M059J (cell line): ENCODE measurements at places on chromosomes 2 and 18. TPM values are rescaled to one million over a fixed set of nuclear protein-coding genes. Genes with fewer than 3 reads are reported as not detected.
A peak's percentile ranks its signal among the peaks of the same experiment; 100 is the strongest.

The SDC1 gene
- total RNA-seq: 83.3 and 127 TPM in 2 replicates

The KYNU gene
- total RNA-seq: 11.3 and 14.5 TPM in 2 replicates

The C2orf78 gene
- total RNA-seq: not detected in 2 replicates

The SLC9A4 gene
- total RNA-seq: not detected in 2 replicates

The VWC2L gene
- 0.02 TPM in 1 of 2 replicates, not detected in the other for total RNA-seq

The CENPA gene
- 22.0 and 33.3 TPM in 2 replicates for total RNA-seq

The ACVR1C gene
- total RNA-seq: 0.10 TPM in 1 of 2 replicates, not detected in the other

GRCh38 chr18:34773961-34774766 lies 64.1 kb downstream of the DTNA start:
- peak; percentile 63 for DNase-seq

- peak; percentile 75 for DNase-seq
These were observed 93.1 kb downstream of the CABLES1 start for GRCh38 chr18:23228102-23229061.

DNA sequence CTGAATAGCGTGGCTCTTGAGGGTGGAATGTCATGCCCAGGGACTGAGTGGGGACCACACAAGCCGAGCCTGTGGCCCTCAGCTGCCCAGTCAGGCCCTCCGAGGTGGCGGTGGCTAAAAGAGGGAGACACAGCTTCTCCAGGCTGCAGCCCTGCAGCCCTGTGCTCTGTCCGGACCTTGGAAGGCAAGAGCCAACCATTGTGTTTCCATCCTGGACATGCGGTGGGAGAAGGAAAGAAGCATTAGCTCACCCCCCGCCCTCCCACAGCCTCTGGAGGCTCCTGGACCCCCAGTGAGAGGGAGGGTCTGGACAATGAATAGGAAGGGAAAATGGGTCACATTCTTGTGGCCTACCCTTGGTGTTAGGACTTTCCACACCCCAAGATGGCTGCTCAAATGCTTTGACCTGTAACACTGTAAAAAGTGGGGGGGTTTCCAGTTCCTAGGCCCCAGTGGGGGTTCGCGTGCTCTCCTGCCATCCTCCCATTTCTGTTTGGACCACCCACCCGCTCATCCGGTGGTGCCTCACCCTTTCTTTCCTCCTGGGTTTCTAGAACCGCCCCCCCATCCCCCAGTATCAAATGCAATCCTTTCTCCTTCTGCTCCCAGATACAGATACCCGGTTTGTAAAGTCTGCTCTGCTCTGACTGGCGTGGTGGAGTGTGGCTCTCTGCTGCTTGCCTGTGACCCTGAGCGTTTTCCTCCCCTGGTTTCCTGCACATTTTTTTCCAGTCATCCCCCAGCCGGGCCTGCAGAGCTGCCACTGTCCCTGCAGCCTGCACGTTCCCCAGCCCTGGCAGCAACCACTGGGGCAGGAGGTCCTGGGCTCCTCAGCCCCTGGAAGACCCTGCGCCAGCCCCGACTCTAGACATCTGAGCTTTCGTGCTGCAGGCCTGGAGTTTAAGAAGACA lies 36.3 kb upstream of the SMAD7 start:
- DNase-seq: no peak

DNA sequence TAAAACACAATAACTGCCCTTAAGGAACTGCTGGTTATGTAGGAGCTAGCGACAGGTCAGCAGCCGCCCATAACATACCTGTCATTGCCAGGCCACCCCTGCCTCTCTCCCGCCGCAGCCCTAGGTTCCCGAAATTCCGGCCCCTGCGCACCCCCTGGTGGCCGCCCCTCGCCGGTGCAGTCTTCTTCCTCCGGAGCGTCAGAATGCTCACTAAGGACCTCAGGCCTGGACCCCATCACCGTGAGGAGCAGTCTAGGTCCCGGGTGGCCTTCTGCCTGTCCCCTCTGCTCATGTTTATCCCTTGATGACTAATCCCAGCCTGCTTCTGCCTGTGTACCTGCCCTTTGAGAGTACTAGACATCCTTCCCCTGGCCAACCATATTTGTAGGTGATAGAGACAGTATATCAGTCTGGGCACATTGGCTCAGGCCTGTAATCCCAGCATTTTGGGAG lies 115.7 kb upstream of the SLC1A4 start:
- peak; percentile 48 for DNase-seq

- no peak for DNase-seq
These were observed 13.4 kb downstream of the UBXN2A start for GRCh38 chr2:23953625-23954024.

DNA sequence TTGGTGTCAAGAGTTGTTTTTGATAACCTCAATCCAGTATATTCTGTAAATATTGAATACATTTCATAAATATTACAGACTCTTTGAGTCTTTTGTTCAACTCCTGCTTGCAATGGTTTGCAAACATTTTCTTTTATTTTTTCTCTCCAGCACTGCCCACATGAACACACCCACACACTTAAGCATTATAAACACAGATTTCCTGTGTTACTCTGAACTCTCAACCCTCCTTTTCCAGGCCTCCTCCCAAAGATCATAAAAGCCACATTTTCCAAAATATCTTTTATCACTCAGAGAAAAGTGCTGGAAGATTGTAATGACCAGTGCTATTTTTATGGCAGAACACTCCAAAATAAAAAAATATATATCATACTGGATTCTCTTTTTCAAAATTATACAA lies 20.5 kb downstream of the ARHGAP25 start:
- no peak for DNase-seq

DNA sequence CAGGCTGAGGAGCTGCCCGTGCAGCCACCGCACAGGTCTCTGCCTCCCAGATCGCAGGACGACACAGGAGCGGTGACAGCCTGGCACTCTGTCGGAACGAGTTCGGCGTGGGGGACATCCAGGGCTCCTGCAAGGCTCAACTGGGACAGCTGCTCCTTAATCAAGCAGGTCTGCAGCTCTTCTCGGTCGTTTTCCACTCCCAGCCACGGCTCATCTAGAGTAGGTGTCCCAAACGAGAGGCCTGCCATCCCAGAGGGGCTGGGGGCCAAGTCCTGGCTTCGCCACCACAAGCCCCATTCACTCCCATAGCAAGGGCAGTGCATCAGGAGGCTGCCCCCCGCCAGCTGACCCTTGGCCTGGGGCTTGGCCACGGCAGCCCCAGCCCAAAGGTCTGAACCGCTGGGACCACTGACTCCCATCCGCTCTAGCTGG lies 22.5 kb downstream of the PASK start:
- no peak for DNase-seq

- DNase-seq: no peak
These were observed 39.7 kb downstream of the CDH19 start for GRCh38 chr18:66564236-66564635.

- DNase-seq: no peak
These were observed 44.6 kb downstream of the AKAIN1 start for GRCh38 chr18:5152343-5153020.

- peak; percentile 60 for DNase-seq
These were observed 35.5 kb upstream of the TTR start for GRCh38 chr18:31555971-31556747.

DNA sequence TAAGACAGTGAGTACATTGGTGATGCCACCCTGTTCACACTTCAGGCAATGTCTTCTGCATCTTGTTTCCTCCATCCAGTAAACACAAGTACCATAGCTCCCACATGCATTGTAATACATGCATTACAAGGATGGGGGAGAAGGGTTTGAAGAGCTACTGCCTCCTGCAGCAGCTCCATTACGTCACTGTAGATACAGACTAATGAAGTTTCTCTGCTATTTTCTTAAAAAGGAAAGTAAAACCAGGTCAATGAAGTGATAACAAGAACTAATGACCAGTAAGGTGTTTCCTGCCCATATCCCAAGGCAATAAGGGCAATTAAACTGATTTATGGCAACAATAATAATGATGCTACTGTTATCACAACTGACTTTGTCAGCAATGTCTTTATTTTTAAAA lies 18.2 kb upstream of the BBS5 start:
- no peak for DNase-seq

DNA sequence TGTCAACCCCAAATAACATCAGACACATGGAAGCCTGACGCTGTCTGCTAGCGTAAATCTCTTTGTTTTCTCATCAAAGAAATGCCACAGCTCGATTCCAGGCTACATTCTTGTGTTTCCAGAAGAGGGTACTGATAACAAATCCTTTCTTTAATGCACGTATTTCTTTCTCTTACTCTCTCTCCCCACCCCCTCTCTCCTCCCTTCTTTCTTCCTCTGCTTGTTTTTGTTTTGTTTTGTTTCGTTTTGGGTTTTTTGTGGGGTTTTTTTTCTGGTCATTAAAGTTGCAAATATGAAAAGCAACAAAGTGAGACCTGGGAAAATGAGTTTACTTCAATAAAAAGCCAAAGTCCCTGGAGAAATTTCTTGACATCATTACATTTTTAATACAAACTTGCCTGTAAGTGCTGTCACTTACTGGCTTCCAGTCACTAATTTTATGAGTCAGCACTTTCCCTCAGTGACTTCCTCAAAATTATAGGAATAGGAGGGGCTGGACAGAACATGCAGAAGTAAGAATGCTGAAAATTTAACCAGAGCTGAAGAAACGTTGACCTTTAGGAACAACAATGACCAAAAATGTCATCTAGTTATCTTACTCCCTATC lies 106.7 kb upstream of the NABP1 start:
- DNase-seq: peak; percentile 82

DNA sequence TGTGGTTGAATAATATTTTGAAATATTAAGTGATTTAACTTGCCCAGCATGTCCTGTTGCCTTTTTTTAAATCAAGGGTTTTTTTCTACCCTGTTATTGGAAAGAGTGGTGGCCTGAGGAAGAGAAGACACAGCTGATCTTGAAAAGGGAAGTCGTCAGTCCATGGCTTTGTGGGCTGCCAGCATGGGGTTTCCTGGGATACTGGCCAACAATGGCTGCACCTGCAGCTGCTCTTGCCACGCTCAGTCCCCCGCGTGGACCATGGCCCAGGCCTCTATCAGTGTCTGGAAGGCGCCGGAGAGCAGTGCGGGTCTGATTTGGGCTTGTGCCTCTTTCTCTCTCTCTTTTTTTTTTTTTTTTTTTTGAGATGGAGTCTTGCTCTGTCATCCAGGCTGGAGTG lies 99.3 kb downstream of the ASB1 start:
- no peak for DNase-seq

DNA sequence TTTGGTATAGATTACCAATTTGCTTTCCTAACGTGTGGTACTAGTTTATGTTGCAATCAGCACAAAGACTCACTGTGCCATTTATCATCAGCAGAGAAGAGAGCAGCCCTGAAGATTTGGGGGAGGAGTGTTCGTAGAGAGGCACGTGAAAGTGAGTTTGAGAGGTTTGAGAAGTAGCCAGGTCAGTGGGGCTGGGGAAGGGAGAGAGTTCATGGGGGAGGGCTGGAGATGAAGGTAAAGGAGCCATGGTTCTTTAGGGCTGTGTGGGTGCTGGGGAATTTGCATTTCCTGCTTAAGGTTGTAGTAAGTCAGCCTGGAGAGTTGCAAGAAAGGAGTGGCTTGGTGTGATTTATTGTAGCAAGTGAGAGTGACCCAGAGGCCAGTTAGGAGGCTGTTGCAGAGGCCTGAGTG lies 172.1 kb downstream of the NEDD4L start:
- peak; percentile 68 for DNase-seq

DNA sequence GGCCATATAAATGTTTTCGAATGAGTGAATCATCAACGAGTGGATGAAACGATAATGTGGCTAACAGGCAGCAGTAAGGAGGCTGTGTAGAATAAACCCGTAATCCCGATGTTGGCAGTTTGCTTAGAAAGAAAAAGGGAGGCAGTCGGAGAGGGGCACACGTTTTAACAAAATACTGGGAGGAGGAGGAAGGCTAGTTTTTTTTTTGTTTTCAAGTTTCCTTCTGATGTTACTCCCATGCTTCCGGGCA lies 476 bp upstream of the MSH2 start:
- DNase-seq: peak; percentile 45

DNA sequence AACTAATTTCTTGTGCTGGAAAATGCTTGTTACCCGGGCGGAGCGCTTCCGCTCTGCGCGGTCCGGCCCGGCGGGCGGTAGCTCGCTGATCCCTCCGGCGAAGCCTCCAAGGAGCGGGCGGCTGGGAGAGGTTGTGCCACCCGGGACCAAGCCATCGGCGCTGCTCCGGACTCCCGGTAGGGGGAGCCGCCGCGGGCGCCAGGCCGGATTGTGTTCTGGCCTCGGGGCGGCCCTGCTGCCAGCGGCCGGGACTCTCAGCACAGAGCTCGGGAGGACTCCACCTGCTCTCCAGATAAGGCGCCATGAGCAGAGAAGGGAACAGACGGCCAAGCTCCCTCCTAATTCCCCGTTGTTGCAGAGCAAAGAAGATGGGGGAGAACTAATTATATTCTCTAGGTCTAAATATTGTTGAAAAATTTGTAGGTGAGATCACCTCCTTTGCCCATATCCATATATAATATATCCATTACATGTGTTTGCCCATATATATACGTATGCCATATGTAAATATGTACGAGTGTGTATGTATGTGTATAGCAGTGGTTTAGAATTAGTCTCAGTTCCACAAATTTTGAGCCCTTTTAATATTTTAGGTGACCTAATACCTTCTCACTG lies 13.8 kb upstream of the SATB2 start:
- DNase-seq: peak; percentile 69

GRCh38 chr2:215718890-215719289 lies 283.0 kb upstream of the FN1 start:
- no peak for DNase-seq

DNA sequence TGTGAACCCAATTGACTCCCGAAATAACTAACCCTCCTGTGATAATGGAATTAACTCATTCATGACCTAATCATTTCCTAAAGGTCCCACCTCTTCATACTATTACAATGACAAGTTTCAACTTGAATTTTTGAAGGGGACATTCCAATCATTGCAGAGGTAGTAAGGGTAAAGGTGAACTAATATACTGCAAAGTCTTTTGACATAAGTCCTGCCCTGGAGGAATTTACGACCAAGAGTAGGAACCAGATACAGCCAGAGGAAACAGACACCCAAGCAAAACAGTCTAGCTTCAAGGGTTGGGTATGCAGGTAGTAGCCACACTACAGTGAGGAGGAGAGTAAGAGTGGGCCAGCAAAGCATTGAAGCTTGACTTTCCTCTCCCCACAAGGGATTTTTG lies 1.2 kb upstream of the SRBD1 start:
- DNase-seq: peak; percentile 22

- no peak for DNase-seq
These were observed 17.8 kb downstream of the CEP68 start for GRCh38 chr2:65073879-65074565.

GRCh38 chr18:22399949-22400348 lies 17.8 kb downstream of the CTAGE1 start:
- peak; percentile 55 for DNase-seq

DNA sequence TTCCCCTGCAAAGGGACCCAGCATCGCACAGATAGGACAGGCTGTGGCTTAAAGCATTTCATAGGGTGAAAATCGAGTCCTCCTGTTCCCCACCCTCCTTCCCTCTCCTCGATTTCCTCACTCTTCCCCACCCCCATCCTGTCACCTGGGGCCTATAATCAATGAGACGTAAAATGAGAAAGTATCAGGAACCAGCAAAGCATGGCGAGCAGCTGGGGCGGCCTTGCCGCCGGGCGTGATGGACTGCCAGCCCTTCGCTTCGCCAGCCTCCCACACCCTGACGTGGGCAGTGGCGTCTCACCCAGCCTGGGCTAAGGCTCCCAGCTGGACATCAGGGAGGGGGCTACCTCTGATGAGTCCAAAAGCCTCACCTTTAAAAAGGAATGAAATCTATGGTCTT lies 11.1 kb downstream of the SLC30A3 start:
- no peak for DNase-seq
